ENCODE measurements at places on chromosomes 2 and 18.

GRCh38 chr18:23337599-23338444 lies 115.3 kb upstream of the RIOK3 start:
- DNase-seq: peak; percentile 52

- no peak for DNase-seq
Observed at GRCh38 chr2:172496160-172496608, 59.7 kb upstream of the PDK1 start.

GRCh38 chr2:121386707-121387106 lies 101.7 kb upstream of the TFCP2L1 start:
- no peak for DNase-seq

DNA sequence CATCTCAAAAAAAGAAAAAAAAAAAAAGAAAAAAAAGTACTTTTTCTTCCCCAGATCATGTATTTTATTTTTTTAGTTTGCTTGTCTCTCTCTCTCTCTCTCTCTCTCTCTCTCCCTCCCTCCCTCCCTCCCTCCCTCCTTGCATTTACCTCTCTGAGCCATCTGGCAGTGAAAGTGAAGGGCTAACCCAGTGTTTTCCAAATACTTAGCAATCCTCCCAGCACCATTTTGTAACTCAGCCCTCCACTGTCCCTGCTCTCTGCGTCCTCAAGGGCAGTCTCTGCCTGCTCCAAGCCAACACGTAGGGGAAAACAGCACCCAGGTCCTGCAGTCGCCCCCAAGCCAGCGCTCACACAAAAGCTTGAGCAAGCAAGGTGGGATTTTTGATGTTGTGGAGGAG lies 19.6 kb upstream of the TEX44 start:
- DNase-seq: no peak

- no peak for DNase-seq
Observed at GRCh38 chr2:69742322-69742952, 503 bp downstream of the ANXA4 start.

- DNase-seq: peak; percentile 21
Observed at GRCh38 chr18:55587418-55588110, 428 bp downstream of the TCF4 start.

DNA sequence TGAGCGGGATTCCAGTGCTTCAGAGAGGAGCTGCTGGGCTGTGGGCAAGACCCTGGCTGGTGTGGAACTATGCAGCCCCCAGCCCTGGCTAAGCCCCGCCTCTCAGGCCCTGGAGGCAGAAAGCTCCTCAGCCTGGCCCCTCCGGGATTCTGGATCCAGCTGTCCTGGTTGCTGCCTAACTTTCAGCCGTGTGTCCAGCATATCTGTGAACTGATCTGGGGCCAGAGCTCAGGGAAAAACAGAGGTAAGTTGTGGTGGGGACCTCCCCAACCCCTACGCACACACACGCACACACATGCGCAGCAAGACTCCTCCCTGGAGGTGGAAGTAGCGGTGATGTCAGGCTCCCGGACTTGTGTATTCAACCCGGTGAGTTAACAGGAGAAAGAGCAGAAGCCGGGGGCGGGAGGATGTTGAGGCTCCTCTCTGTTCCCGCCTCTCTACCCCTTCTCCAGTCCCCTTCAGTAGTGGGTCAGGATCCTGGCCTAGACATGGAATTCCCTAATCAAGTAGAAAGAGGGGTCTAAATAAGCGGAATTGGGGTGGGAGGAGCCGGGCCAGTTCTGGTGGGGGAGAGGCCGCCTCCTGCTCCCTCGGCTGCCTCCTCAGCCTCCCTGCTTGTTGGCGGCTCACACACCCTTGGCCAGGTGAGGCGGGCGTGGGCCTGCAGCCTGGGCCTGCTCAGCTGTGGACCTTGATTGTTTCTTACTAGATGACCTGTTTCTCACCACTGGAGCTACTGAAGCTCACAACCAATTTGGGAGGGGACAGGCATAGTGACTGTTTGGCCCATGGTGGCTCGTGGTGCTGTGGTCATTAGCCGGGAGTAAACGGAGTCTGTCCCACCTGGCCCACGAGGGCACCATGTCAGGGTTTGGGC lies 33.4 kb downstream of the SIX2 start:
- DNase-seq: no peak

DNA sequence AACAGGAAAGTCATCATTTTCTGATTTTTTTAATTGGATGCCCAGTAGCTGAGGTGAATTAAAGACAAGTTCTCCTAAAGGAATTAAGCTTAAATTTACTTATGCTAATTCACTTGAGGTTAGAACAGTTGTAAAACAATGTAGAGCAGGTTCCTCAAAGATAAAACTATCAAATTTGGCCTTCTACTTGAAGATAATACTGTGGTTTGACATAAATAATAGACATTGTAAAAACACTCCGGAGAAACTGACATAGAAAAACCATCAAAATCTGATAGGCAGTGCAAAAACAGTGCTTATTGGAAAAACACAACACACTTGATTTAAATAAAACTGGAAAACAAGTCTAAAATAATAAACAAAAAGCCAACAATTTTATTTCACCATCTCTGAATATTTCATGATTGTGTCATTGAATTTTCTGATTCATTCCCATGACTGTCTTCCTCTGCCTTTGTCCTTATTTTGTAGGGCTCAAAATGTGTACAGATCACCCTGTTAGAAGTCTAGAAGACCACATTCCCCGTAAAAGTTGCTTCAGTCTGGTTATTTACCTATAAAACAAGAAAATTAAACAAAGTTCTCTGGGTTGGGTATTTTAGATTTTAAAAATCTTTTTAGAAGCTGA lies 28.3 kb upstream of the SLC40A1 start:
- DNase-seq: no peak

GRCh38 chr2:85935746-85936208 lies 47.0 kb upstream of the ST3GAL5 start:
- no peak for DNase-seq

DNA sequence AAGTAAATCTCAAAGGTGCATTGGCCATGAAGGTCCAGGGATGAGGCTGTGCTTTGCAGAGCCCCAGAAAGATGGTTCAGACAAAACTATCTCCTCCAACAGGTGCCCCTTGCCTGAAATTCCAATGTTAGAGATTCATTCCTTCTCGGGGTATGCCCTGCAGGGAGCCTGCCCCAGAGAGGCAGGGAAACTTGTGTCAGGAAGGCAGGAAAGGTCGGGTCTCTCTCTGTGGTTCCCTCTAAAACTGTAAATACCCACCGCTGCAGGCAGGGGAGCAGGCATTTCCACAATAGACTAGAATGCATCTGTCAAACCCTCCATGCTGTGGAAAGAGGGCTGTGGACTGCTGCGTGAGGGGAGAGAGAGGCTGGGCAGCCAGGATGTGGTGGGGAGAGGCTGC lies 207.8 kb upstream of the SMAD2 start:
- no peak for DNase-seq

DNA sequence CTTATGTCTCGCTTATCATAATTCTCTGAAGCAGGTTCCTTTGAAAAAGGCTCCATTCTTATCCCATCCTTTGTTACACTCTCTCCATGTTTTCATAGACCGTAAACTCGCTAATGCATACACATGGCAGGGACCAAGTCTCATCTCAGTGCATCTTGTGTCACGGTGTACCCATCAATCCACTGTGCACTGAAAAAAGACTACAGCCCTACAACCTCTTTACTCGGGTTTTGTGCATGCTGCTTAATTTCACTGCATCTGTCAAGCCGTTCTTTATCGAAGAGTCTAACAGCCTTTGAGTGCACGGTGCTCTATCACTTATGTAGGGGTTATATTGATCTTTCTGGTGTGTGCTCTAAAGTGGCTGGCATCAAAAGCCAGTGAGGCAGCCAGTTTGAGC lies 302.9 kb upstream of the ERBB4 start:
- no peak for DNase-seq

DNA sequence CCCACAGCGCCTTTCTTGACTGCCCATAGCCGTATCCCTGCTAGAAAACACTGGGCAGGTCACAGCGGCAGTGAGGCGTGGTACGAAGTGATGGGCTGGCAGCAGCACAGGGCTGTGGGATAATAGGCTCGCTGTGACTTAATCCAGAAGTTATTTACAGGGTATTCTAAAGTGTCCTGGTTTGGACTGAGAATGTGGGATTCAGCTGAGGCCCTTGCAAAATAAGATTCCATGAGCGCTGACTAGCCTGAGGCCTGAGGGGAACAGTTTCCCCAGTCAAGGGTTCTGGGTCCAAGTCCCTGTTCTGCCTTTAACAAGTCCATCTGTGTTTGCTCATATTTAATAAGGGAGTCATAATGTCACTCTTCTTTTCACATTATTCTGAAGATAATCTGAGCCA lies 34.6 kb downstream of the SETBP1 start:
- no peak for DNase-seq
